ENCODE measurements at places on chromosomes 6 and 20. TPM values are rescaled to one million over a fixed set of nuclear protein-coding genes. Genes with fewer than 3 reads are reported as not detected.

Gene RAD21L1
- total RNA-seq: not detected

- DNase-seq: no peak
These were observed 53.8 kb downstream of the NCOA6 start for GRCh38 chr20:34771680-34772081.

DNA sequence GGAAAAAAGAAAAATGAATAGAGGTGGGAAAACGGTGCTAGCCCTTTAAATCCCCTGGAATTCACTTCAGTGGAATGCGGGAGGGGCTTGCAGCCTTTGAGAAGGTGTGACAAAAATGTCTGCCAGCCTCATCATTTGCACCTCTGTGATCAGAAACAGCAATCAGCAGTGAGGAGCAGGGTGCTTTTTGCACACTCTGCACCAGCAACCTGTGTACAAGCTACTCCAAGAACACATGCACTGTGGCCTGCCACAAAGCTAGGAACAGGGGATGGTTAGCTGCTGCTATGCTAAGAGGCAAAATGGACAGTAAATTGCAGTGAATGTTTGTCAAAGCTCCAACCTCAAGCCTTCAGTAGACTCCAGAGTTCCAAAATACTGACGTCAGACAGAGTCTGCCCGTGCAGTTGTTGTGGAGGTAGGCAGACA is 29.7 kb downstream of the GINS1 start:
- DNase-seq: no peak

DNA sequence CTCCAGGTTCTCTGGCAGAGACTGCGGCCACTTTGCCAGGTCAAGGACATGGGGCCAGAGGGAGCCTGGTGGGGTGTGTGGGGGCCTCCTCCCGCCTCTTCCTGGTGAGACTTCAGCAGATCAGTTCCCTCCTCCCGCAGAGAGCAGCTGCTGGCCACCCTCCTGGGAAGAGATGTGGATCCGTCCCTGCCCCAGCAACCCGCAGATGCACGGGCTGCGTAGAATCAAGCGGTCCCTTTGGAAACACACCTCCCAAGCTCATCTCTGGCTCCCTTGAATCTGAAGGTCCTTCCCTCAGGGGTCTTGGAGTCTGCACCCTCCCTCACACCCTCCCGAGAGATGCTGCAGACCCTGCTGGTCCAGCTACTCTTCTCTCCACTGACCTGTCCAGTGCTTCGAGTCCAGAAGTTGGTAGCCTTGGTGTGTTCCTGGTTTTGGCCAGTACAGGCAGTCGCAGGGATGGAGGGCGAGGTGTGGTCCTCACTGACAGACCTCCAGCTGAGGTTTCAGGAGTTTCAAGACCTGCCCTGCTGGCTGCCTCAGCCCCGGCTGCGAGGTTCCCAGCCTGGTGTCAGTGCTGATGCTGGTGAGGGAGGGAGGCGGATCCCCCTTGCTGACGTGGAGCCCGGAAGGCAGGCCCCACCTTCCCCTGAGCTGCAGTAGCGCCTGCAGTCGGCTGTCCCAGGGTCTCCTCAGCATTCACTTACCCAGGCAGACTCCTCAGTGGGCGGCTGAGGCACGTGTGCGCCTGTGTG is at the start of gene NPBWR2:
Gene NPBWR2 (minus strand): TSS at position 585 of the 755 bp plus-strand sequence. CDS start 734 bp downstream, outside the sequence.
- no peak for DNase-seq
